Type B pancreatic cell (in vitro differentiated cells): ENCODE measurements at places on chromosomes 3 and 15.
A peak's percentile ranks its signal among the peaks of the same experiment; 100 is the strongest.

DNA sequence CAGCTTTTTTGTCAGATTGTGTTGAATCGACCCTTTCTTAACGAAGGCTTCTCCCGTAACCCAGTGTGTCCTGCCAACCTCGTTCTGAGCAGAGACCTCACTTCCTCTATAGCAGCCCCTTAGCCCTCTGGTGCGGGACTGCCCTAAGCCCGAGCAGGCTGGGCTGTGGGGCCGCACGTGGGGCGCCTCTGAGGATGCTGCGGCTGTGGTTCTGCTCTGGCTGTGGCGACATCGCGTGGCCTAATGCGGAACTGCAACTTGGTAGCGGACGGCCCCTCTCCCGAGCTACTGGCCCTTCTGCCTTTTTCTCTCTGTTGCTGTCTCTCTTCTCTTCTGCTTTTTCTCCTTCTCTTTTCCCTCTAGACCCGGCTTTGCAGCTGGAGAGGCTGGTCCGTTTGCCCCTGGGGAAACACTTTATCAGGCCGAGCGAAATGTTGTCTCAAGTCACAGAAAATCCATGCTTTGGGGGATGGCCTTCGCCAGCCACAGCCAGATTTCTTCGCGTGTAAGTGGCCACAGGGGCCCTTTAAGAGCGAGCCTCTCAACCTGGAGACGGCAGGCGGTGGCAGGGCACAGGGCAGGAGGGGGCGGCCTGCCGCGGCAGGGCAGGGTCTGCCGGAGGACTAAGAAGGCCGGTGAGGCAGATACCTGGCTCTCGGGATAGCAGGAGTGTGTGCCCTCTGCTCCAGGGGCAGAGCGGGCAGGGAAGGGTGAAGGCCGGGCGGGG is 19.4 kb upstream of the KIF23 start:
- DNase-seq, result peak; percentile 93
- no peaks in the 10 kb centered on the region for H3K27me3 ChIP-seq
- H3K4me1 ChIP-seq, result peaks cover 27% of the 10 kb centered on the region
- H3K4me3 ChIP-seq, result peak overlapping the region; percentile 27
- no peaks in the 10 kb centered on the region for H3K36me3 ChIP-seq

DNA sequence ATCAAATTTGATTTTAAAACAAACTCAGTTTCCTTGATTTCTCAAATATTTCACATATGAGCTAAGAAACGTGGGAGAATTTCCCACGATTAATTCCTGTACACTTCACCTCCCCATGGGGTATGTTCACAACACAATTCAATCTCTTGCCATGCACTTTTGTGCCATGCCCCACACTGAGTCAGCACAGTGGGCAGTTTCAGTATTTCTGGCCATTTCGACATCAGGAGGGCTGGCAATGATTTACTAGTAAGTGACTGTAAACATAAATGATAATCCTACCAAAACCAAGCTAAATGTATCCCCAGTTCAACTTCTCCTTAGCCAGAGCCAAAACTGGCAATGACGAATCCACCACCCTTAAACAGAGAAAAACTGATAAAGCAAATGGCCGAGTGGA is 293.6 kb downstream of the FGF12 start:
- no peaks in the 10 kb centered on the region for H3K4me1 ChIP-seq
- H3K36me3 ChIP-seq, result no peaks in the 10 kb centered on the region
- DNase-seq, result no peak
- no peak overlapping the region for H3K4me3 ChIP-seq
- H3K27me3 ChIP-seq, result peaks cover 50% of the 10 kb centered on the region
- H3K27ac ChIP-seq, result no peak overlapping the region

DNA sequence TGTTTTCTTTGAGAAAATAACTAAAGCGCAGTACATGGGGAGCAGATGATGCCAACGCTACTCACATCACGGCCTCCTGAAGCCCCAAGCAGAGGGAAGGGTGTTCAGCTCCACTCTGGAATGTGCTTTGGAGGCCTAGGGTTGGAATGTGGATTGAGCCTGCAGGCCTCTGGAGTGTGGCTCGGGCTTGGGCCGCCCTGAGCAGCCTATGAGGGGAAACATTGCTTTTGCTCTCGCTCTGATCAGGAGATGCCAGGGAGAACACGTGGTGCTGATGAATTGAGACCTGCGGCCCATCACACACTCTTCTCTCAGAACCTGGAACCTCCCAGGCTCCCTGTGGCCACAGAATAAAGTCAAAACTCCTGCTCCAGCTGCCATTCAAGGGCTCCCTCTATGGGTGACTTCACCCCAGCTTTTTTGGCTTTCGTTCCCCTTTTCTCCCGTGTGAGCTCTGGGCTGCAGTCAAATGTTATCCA is 23.3 kb downstream of the CCDC13 start:
- H3K4me1 ChIP-seq, result no peaks in the 10 kb centered on the region
- DNase-seq, result no peak
- H3K27me3 ChIP-seq, result no peaks in the 10 kb centered on the region
- peak overlapping the region; percentile 46 for H3K27ac ChIP-seq

DNA sequence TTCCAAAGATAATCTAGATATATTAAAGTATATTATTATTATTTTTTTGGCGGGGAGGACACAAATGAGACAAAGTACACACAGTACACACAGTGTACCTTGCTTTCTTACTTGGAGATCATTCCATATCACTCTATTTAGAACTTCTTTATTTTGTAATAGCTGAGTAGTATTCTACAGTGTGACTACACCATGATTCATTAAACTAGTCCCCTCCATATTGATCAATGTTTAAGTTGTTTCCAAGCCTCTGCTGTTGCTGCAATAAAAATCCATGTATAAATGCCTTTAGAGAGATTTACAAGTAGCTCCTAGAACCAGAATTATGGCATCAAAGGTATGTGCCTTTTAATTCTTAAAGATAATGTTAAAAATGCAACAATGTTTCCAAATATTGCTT is 38.8 kb downstream of the PYGO1 start:
- no peak overlapping the region for H3K27ac ChIP-seq
- peaks cover 23% of the 10 kb centered on the region for H3K36me3 ChIP-seq
- H3K4me1 ChIP-seq, result no peaks in the 10 kb centered on the region
- DNase-seq, result no peak
- H3K27me3 ChIP-seq, result no peaks in the 10 kb centered on the region
- no peak overlapping the region for H3K4me3 ChIP-seq

DNA sequence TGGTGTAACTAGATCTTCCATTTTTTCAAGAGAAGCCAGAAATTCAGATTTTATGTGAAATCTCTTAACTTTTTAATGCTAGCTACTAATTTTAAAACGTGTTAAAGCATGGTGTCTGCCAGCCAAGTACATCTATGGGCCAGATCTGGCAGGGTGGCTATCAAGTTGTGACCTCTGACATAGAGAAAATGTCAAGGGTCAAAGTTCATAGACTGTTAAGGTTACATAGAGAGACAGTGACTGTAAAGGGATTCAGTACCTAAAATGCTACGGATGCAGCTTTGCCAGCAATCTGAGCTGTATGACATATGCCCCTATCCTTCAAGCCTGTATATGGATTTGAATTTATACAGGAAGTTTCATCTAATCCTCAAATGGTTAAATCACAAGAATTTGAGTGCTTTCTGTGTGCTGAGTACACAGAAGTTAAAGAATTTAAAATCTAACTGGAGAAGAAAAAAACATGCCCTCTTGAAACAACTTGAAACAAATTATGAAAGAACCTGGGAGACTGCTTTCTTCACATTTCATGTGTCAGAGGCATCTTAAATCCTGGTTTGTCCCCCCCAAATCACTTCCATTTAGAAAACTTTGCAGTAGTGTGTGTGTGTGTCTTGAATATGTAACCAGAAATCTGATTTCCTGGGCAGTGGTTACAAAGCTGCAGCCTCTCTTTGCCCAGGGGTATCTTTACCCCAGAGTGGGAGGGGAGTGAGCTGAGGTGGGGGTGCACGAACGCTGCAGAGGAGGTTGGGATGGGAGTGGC is 895 bp upstream of the ARHGAP31 start:
- DNase-seq, result no peak
- no peaks in the 10 kb centered on the region for H3K36me3 ChIP-seq
- H3K27me3 ChIP-seq, result peaks cover 10% of the 10 kb centered on the region
- H3K4me1 ChIP-seq, result peaks cover 36% of the 10 kb centered on the region
- peak overlapping the region; percentile 68 for H3K27ac ChIP-seq

GRCh38 chr15:35567392-35567791 is 21.4 kb upstream of the DPH6 start:
- no peak overlapping the region for H3K4me3 ChIP-seq
- no peaks in the 10 kb centered on the region for H3K27me3 ChIP-seq
- no peak for DNase-seq

DNA sequence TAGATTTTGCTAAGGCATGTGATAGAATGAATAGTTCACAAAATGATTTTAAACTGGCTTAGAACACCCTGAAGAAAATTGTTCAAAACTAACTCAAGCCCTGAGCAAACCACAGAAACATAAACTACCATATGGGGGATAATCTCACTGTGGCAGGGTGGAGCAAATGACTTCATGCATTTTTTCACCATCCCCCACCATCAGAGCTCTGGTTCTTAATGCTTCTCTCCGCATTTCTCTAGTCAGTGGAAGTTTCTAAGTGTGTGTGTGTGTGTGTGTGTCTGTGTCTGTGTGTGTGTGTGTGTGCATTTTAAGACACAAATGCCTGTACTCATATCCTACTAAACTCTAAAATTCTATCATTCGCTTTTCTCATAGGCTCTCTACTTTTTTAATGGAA is 107.1 kb upstream of the PHLDB2 start:
- no peak overlapping the region for H3K27ac ChIP-seq
- H3K4me3 ChIP-seq, result no peak overlapping the region
- no peaks in the 10 kb centered on the region for H3K27me3 ChIP-seq
- no peaks in the 10 kb centered on the region for H3K36me3 ChIP-seq
- DNase-seq, result no peak
